ENCODE measurements at places on chromosomes 7 and 10.

DNA sequence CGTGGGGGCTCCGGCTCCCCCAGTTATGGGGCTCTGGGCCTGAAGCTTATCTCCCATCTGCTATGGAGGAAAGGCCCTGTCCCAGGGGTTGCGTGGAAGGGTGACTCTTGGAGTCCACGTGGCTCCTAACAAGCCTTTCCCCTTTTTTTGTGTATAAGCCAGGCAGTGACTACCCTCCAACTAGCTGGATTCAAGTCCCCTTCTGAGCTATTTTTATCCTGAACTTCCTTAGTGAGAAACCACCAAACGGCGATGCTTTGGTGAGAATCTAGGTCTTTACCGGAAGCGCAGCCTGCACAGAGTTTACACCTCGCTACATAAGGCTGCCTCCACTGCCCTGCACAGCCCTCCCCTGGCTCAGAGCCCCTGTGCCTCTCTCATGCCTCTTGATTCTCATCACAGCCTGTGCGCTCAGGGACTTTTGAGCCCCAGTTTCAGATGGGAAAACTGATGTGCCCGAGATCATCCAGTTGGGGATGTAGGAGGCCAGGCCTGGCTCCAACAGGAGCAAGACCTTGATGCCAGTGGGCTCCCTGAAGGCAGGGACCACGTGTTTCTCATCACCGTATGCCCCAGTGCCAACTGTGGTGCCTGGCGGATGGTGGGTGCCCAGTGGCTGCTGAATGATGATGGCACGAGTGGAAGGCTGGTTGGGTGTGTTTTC lies 102.3 kb upstream of the PPIF start:
- DNase-seq, result peak; percentile 70

DNA sequence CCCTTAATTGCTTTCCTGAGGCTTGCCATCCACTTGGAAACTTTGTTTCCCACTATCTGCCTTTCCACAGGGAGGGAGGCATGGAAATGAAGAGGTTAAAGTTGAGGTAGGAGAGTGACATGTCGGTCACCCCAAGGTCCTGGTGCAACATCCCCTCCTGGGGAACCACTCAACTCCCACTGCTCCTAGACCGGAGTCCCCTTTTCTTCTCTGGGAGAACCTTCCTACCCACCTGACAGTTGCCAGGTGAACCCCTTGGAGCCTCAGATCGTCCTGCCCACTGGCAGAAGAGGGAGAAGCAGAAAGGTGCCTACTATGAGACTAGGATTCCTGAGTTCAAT lies 21.7 kb downstream of the IMPDH1 start:
- DNase-seq, result no peak

GRCh38 chr10:78764436-78764835 lies 304.3 kb upstream of the ZMIZ1 start:
- DNase-seq, result no peak

DNA sequence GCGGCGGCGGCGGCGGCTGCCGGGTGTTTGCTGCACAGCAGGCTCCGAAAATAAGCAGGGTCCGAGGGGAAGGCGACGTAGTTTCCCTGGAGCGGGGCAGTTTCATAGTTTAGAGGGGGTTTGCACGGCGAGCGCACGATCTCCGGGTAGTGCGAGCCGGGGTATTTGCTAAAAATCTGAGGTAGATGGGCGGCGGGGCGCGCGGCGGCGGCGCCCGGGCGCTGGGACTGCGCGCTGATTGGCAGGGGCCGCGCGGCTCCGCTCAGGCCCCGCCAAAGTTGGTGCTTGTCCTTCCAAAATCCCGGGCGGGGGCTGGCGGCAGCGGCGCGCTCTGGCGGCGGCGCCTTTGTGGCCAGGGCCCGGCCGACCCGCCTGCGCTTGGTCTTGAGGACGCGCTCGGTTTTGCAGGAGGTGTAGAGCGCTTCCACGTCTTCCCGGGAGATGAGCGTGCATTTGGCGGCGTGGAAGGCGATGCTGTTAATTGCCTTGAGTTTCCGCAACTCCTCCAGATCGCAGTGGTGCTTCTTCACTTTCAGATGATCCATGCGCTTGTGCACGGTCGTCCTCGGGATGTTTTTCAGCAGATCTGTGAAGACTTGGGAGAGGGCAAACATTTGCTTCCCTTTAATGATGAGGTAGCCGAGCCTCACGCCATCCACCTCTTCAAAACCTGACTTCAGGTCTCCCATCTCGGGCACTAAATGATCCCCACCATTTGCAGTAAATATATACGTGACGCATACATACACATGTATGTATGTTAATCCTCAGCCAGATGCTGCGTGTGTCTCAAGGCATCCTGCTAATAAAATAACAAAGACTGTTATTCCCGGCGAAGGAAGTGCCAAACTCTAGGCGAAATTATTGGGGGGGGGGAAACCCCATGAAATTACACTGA lies 8.1 kb downstream of the SKIDA1 start:
- no peak for DNase-seq

GRCh38 chr7:134757938-134758337 lies 21.5 kb upstream of the CALD1 start:
- no peak for DNase-seq

DNA sequence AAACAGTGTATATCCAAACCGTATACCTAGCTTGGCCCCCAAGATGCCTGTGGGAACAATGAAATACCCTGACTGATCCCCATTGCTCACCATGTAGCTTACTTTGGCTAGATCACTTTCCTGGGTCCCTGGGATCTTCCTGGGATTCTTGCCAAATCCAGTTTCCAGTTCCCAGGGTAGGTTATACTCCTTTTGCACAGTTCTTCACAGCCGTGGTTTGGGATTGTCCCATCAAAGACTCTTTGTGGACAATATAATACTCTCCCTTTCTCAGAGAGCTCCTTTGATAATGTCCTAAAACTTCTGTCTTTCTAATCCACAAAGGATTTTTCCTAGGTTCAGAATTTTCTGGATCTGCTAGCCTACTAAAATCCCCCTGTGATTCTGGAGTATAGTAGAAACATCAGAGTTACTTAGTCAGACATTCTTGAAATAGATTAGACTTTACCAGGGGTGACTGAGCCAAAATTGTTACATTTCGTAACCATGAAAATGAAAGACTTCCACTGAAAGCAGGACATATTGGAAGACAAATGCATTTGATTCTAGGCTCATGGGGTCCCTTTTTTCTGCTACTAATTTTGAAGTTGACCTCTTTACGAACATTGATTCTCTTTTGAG lies 388.3 kb upstream of the ETV1 start:
- no peak for DNase-seq

DNA sequence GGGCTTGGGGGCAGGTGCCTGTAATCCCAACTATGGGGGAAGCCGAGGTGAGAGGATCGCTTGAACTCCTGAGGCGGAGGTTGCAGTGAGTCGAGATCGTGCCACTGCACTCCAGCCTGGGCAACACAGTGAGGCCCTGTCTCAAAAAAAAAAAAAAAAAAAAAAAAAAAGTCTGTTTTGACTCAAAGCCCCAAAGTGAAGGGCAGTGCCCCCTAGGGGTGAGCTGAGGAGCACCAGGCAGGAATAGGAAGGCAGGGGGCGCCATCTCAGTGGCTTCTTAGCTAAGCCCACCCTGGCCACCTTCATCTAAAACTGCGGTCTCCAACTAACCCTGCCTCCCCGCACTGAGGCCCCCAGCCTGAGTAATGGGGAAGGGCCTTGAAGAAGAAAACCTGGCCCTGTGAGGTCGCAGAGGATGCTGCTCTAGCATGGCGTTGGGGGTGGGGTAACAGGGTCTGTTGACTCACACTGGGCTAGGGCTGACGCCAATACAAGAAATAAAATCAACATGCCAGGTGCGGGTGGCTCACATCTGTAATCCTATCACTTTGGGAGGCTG lies 9.8 kb downstream of the PODXL start:
- no peak for DNase-seq

- no peak for DNase-seq
These were observed 141.4 kb upstream of the PRKCQ start for GRCh38 chr10:6721480-6721879.

DNA sequence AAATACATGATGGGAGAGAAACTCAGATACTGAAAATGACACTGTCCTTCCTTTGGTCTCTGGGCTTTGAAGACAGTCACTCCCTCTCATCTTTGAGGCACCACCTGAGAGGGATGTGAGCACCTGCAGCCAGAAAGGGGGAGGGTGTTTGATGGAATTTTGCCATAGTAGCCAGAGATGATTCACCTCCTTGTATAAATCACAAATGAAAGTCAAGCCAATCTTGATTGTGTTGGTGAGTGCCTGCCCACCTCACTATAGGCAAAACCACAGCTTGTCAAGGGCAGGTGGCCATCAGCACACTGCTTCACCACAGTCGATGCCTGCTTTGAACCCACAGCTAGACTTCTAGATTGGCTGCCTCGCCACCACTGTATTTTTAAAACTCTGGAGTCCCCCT lies 48.2 kb downstream of the PON1 start:
- no peak for DNase-seq

- no peak for DNase-seq
These were observed 27.8 kb downstream of the CAV1 start for GRCh38 chr7:116552602-116553001.

DNA sequence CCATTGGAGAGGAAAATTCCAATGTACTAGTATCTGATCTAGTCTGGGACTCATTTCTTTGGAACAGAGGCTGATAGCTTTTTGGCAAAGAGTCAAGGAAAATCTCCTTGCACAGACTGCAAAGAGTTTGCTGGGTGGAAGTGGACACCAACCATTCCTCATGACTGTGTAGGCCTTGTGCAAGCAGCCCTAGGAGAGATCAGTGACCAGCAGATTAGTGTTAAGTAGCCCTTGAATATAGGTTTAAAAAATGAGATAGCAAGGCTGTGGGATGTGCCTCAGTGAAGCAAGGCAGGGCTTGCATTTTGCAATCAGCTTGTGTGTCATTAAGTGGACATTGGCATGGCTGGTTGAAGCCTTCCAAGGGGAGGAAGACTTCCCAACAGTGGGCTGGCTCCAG lies 341.6 kb downstream of the PLXNA4 start:
- DNase-seq, result no peak

DNA sequence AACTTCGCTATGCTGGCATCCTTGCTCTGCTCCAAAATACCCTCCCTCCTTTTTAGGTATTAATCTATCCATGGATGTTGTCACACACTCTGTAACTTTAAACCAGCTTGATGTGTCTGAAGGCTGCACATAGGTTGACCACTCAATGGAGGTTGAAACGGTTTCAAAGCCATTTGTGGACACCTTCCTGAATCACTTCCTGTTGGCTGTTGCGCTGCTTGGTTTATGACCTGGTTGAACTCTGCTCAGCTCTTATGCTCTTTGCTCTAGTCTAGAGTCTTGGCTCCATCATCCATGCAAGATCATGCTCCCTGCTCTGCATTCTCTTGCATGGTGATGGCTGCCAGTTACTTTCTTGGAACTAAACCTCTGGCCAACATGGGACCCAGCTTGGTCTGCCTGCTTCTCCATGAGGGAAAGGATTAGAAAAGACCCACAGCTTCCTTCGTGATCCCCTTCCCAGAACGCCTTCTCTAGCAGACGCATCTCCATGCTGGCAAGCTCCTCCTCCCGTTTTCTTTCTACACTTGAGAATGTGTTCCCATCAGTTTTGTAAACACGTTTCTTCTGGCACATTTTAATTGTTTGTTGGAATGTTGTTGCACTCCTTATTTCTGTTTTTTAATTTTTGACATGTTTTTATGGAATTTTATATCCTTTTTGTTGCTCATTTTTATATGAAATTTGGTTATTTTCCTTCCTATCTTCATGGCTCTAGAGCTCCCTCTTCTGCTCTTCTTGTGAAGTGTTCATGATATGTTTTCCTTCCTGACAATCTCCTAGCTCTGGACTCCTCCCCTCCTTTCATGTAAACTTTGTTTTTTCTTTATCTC lies 149.8 kb downstream of the XPNPEP1 start:
- no peak for DNase-seq

GRCh38 chr7:114931656-114932011 lies 9.7 kb downstream of the MDFIC start:
- no peak for DNase-seq

- DNase-seq, result no peak
These were observed 17.7 kb downstream of the IL15RA start for GRCh38 chr10:5959581-5960069.

- no peak for DNase-seq
These were observed 133.1 kb upstream of the EEPD1 start for GRCh38 chr7:36019980-36020379.
